ENCODE measurements at places on chromosomes 16 and 17.

- no peak for DNase-seq
Observed at GRCh38 chr17:47883589-47884426, 12.2 kb upstream of the SP2 start.

DNA sequence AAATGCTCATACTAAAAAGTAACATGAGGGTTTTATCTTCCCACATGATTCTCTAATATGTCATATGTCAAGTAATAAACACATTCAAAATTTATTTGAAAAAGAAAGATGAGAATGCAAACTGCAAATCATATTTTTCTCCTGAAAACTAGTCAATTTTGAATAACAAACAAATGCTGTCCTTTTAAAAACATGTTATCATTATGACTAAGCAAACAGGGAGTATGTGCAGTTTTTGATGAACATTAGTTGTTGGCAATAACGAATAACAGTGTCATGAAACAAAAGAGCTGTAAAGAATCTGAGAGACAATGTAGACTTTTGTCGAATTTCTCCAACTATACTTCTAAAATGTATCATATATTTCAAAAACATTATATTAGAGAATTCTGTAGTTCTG lies 34.8 kb downstream of the RPGRIP1L start:
- no peak for DNase-seq

- DNase-seq: no peak
Observed at GRCh38 chr16:55736671-55737070, 80.9 kb downstream of the SLC6A2 start.

- DNase-seq: no peak
Observed at GRCh38 chr17:80594431-80595269, 50.0 kb downstream of the RPTOR start.

DNA sequence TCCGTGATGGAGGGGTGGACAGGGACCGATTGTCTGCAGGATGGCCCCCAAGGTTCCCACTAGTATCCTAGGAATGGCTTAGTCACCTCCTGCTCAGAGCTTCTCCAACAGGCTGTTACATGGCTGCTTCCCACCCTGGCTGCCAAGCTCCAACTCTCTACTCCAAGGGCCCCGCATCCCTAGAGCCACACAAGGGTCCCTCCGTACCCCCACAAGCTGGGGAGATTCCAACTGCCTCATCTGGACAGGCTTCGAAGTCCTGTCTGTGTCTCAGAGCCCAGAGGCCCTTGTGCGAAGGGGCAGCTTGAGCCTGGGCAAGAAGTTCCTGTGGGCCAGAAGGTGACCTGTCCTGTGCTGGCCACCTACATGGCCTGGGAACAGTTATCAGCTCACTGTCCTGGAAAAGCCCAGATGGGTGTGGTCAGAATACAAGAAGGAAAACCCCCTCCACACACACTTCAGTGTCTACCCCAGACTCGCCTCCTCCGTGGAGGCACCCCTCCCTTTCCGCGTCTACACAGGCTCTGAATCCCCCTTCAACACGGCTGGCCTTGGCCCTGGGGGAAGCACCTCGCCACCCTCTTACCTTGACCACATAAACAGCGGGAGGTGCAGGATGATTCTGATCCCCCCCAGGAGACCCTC lies 586 bp downstream of the MEAK7 start:
- no peak for DNase-seq

GRCh38 chr17:76529224-76530094 lies 8.1 kb downstream of the CYGB start:
- no peak for DNase-seq

- no peak for DNase-seq
Observed at GRCh38 chr16:88854306-88855111, 2.2 kb downstream of the GALNS start.

DNA sequence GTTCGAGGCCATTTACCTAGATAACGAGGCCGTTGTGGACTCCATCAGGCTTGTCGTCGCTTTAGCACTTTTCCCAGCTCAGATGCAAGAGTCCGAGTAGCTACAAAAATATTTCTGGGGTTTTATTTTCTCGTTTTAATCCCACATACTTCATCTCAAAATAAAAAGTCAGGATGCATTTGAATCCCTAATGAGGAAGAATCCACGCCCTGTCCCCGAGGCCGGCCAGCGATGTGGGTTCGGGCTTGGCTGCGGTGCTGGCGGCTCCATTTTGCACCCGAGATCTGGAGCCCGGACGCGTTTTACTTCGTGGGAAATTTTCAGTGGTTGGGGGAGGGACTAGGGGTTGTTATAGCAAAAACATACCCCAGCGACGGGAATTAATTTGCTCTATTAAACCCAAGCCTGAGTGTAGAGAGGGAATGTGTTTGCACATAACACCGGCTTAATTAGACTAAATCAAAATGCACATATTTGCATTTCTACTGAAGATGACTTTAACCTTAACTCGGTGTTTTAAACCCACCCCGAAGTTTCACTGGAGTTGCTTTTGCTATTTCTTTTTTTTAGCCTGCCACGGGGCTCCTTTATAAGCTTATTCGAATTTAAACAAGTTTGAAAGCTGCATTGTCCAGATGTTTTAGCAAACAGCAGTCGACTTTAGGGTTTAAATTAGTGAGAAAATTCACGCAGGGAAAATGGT lies 4.8 kb downstream of the IRX5 start:
- no peak for DNase-seq

DNA sequence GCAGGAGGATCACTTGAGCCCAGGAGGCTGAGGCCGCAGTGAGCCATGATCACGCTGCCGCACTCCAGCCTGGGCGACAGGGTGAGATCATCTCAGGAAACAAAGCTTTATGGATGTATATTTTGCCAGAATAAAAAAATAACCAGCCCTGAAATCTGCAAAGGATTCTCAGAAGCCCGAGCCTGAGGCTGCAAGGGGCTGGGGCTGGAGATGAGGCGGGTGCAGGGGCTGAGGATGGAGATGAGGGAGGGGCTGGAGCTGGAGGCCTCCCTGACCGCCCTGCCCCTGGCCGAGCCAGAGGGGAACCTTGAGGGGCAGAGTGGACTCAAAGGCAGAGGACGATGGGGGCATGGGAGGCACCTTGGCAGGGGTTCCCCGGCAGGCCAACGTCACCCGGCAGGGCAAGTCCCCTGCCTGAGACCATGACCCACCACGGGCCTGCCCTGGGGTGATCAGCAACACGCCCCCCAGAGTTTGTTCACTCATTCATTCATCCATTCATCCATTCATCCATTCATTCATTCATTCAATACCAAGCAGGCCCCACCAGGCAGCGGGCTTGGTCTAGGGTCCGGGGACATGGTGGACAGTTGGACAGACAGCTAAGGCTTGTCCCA lies 32.5 kb downstream of the PIEZO1 start:
- DNase-seq: no peak

GRCh38 chr16:30084816-30085159 lies 6.9 kb downstream of the TBX6 start:
- DNase-seq: no peak

- DNase-seq: peak; percentile 13
Observed at GRCh38 chr16:3431779-3432219, 11.5 kb downstream of the ZNF597 start.

- no peak for DNase-seq
Observed at GRCh38 chr16:13427943-13428342, 492.0 kb upstream of the ERCC4 start.

- no peak for DNase-seq
Observed at GRCh38 chr17:31216031-31216751, 80.8 kb downstream of the OMG start.

GRCh38 chr17:48374650-48375230 lies 55.3 kb downstream of the SKAP1 start:
- peak; percentile 13 for DNase-seq

DNA sequence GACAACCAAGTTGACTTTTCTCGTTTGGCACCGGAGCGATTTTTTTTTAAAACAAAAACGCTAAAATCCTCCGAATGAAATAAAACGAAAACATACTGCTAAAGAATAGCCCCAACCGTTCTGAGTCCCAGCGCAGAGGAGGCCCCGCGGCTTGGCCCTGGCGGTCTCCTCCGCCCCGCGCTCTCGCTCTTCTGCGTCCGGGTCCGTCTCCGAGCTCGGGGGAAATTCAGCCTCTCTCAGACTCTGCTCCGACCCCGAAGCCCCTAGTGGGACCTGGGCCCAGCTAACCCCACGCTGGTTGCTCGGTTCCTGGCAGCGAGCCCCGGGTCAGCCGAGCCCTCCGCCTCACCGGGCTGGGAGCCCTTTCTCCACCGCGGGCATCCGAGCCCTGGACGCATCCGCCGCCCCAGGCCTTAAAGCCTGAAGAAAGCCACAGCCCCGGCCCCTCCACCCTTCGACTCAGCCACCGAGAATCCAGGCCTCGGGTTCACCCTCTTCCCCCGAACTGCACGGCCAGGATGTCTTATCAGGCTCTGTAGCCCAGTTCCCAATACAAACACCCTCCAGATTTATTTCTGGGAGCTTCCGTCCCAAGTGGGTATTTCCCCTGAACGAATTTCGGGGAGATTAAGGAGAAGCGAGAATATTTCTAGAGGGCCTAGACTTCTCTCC lies 1.2 kb downstream of the TBX2 start:
- DNase-seq: no peak

- no peak for DNase-seq
Observed at GRCh38 chr17:55806745-55807495, 56.1 kb downstream of the PCTP start.

- DNase-seq: no peak
Observed at GRCh38 chr17:27532269-27533263, 76.3 kb downstream of the KSR1 start.

DNA sequence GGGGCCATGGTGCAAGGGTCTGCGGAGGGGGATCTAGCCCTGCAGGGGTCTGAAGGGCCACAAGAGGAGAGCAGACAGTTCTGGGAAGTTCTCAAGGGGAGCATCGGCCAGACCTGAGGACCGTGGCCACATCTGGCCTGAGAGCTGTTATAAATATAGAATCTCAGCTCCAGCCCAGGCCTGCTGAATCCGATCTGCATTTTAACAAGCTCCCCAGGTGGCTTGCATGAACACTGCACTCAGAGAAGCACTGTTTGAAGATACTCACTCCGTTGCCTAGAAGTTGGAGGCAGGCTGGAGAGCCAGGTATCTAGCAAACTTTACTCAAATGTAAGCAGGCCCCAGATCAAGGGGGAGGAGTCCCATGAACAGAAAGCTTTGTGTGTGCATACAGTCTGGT lies 61.3 kb downstream of the NKD1 start:
- no peak for DNase-seq

GRCh38 chr17:61485067-61485775 lies 33.0 kb downstream of the TBX4 start:
- no peak for DNase-seq

DNA sequence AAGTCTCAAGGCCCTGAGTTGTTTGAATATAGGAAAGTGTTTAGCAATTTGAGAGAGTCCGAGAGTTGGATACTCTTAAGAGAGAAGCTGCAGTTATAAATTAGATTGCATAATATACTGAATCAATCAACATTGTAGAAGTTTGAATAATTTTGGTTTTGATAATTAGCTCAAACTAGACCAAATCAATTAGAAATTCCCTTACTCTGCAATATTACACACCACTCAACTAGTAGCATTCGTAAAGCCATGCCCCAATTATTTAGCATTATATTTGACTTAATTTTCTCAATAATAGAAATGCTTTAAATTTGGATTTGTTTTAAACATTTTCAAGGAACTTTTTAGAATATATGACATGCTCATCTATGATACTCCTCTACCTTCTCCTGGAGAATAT lies 49.1 kb downstream of the TNRC6C start:
- DNase-seq: no peak

DNA sequence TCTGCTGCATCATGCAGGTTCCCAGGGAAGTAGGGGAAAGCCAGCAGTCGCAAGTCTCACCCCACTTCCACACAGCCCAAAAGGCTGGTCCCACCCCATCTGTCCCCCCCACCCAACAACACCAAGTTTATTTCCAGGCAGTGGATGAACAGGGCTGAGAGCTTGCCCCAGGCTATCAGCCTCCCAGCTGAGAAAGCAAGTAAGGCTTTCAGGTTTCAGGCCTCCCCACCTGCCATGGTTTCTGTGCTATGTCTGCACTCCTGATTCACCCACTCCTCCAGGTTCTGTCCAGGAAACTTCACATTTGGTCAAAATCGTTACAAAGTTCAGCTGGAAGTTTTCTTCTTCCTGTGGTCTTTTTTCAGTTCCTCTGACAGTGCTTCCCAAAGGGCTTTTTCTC lies 97.5 kb upstream of the HS3ST3A1 start:
- no peak for DNase-seq

- no peak for DNase-seq
Observed at GRCh38 chr17:75615301-75615700, 17.9 kb upstream of the SMIM5 start.

- no peak for DNase-seq
Observed at GRCh38 chr17:34682305-34682704, 102.9 kb downstream of the TMEM132E start.

- no peak for DNase-seq
Observed at GRCh38 chr17:27525316-27525715, 69.1 kb downstream of the KSR1 start.

Data from activated CD4-positive, alpha-beta T cell treated with anti-CD3 and anti-CD28 coated beads, Interleukin-2, amount 50 U/mL, for 4 hours (primary cell).